Non-pigmented ciliary epithelial cell (primary cell): ENCODE measurements at places on chromosomes 7 and 10.
A peak's percentile ranks its signal among the peaks of the same experiment; 100 is the strongest.

DNA sequence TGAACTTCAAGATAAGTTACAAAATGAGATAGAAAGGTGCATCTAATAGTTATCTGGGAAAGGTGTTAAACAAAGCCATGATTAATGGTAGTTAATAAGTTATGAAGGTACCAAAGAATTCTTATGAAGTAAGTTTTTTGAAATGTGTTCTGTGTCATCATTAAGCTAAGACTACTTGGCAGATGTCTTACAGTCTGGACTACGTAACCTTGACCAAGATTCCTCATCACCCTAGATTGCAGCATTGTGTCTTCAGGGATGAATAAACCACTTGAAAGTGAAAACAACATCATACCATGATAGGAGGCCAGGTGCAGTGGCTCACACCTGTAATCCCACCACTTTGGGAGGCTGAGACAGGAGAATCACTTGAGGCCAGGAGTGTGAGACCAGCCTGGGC, 48.2 kb downstream of the GOT1 start:
- no peak for DNase-seq

GRCh38 chr10:57336341-57336740, 931.4 kb downstream of the IPMK start:
- no peak for DNase-seq

GRCh38 chr10:71923138-71923692, 41.0 kb upstream of the CHST3 start:
- DNase-seq, result no peak

DNA sequence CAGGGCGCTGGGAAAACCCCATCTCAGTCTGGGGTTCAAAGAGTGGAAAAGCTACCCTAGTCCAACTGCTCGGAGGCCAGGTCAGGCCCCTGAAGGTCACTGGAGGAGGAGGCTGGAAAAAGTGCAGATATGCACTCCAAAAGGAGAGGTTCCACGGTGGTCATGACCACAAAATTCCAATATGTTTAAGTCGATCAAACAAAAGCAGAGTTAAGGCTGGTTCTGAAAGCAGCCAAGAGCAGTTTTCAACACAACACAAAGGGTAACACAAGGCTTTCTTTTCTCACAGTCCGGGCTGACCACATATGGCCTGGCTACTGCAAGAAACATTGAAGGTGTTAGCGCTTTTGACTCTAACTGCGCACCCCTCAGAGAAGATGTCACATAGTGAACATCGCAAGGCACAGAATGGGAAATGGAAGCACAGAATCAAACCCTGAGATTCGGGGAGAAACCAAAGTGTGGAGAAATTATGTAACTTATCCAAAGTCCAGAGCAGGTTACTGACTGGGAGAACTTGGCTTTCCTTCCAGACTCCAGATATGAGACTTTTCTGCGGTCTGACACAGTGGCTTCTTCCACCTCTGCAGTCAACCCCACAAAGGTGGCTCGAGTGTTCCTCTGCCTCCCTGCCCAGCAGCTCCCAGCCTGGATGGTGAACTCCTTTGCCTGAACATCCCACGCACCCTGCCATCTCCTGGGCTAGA, 1.3 kb upstream of the GRB10 start:
- no peak for DNase-seq

GRCh38 chr10:98445200-98445812, 1.4 kb downstream of the HPS1 start:
- no peak for DNase-seq

- no peak for DNase-seq
Measured at GRCh38 chr7:138208864-138209263, 132.6 kb downstream of the AKR1D1 start.

GRCh38 chr10:102435133-102435497, 2.7 kb upstream of the CUEDC2 start:
- no peak for DNase-seq

DNA sequence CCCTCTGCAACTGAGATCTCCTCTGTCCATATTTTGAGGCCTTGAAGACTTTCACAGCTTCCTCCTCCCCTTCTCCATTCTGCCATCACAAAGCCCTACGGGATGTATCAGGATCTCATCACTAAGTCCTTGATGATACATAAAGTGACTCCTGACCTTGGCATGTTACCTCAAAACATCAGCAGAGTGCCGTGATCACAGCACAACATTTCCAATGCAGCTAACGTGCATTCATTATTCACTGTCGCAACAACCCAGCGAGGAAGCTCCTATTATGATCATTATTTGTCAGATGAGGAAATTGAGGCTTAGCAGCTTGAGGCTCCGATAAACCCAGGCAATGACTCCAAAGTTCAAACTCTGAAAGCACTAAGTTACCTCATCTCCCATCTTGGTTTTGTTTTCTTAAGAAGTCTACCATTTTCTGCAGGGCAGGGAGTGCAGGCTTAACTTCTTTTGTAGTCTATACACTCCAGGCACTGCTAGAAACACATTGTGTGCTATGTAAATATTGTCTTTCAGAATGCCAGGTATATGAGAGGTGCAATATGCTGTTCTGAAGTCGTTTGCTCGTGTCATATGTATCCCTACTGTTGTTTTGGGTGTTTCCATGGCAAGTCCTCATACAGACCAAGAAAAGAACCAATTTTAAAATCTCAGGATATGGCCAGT, 80.6 kb upstream of the C1QL3 start:
- DNase-seq, result no peak

- no peak for DNase-seq
Measured at GRCh38 chr7:26136831-26137230, 15.2 kb upstream of the NFE2L3 start.

DNA sequence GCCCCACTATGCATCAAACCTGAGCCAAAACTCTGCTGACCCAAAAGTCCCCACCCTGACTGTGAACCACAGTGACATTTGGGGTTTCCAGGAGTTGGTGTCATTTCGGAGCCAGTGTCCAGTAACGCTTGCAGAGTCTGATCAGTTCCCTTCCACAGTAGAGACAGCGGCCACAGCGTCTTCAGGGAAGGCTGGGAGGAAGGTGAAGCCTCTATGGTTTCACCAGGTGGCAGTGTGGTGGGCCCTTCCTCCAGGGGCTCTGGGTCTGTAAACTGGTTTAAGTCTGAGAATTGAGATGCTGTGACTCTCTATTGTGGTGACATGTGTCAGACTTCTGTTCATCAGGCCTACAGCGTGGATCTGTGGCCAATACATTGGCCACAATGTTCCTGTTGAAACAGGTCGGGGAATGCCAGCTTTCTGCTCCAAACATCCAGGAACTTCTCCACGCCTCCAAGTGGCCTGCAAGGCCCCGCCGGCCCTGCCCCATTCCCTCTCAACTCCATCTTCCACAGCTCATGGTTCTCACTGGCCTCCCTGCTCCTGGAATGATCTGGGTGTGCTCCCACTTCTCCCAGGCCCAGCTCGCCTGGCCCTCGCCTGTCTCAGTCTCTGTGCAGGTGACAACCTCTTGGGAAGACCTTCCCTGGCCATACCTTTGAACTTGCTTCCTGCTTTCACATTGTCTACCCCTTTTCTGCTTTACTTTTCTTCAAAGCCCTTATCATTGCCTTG, 124.5 kb upstream of the FAM20C start:
- no peak for DNase-seq

GRCh38 chr10:71031603-71032002, 143.2 kb upstream of the PCBD1 start:
- DNase-seq, result no peak

GRCh38 chr7:85285527-85285926, 98.7 kb upstream of the SEMA3D start:
- no peak for DNase-seq

GRCh38 chr10:114362826-114363355, 41.4 kb downstream of the AFAP1L2 start:
- no peak for DNase-seq

- peak; percentile 89 for DNase-seq
Measured at GRCh38 chr7:47291461-47292081, 290.3 kb downstream of the TNS3 start.

GRCh38 chr7:39667341-39667923, 44.1 kb downstream of the RALA start:
- no peak for DNase-seq

DNA sequence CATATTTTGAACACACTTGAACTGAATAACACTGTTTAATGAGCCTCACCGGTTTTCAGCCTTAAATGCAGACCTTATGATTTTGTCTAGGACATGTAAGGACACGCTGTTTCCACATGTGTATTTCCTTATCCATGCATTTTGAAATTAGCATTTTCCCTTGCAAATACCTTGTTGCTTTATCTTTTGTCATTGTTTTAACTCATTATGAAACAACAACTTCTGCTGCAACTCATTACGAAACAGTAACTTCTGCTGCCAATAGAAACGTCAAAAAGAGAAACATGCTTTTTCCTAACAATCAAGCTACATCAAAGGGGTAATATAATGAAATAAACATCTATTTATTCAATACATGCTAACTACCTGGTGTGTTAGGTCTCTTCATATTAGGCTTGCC, 322.0 kb downstream of the AGMO start:
- no peak for DNase-seq

GRCh38 chr7:33053721-33054120, 8.9 kb downstream of the NT5C3A start:
- no peak for DNase-seq

DNA sequence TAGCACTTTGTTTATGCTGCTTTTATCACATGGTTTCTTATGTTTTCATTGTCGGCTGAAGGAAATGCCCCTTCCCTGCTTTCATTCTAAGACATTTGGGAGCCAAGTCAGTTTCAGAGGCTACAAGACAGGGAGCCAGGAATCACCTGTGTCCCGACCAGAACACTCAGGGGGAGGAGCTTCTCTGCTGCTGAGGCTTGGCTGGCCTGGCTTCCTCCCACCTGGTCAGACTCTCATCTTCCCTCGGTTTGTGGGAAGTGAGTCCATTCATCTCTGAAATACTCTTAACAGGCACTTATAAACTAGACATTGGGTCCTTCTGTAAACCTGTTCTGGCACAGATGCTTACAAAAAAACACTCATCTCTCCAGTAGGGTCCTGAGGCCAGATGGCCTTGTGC, 19.6 kb upstream of the GOLGA7B start:
- DNase-seq, result no peak

DNA sequence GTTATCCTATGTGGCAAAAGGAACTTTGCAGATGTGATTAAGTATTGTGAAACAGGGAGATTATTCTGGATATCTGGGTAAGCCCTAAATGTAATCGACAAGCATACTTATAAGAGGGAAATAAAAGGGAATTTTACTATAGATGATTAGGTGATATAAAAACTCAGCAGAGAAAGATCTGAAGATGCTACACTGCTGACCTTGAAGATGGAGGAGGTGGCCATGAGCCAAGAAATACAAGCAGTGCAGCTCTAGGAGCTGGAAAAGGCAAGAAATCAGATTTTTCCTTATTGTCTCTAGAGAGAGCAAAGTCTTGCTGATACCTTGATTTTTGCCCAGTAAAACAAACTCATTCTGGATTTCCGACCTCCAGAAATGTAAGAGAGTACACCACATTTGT, 67.7 kb downstream of the BRAF start:
- DNase-seq, result no peak

DNA sequence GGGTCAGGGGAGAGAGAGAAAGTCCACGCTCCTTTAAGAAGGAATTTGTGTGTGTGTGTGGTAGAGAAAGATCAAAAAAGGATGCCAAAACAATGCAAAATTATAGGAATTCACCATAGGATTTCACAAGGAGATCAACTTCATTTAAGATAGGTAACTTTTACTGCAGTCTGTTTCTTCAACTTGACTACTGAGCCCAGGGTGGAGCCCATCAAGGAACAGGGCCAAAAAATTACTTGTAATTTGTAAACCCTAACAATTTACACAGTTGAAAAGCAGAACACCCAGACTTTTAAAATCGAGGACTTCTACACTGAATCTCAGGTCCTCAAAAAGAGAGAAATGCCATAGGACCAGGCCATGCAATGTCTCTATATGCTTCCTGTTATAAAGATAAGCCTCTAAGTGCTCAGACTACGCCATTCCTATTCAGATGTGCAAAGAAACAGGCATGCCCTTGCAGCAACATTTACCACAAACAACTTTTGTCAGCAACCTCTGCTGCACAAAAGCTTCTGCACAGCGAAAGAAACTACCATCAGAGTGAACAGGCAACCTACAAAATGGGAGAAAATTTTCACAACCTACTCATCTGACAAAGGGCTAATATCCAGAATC, 10.6 kb upstream of the GIMAP4 start:
- no peak for DNase-seq

- no peak for DNase-seq
Measured at GRCh38 chr10:113927440-113927839, 73.0 kb downstream of the NHLRC2 start.

DNA sequence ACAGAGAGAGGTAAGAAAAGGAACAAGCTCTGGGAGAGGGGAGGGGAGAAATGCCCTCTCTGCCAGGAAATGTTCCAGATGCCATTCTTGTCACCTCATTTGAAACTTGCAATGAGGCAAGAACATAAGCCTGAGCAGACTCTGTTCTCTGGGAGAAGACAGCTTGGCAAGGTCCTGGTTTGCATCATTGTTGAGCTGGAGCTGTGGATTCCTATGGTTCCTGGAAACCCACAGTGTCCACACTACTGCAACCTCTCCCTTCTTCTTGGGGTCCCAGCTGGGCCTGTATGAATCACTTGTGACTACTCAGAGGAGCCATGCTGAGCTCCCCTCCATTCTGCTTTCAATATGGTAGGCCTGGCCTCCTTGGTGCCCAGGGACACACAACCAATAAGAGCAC, 60.8 kb upstream of the HECTD2 start:
- peak; percentile 100 for DNase-seq

DNA sequence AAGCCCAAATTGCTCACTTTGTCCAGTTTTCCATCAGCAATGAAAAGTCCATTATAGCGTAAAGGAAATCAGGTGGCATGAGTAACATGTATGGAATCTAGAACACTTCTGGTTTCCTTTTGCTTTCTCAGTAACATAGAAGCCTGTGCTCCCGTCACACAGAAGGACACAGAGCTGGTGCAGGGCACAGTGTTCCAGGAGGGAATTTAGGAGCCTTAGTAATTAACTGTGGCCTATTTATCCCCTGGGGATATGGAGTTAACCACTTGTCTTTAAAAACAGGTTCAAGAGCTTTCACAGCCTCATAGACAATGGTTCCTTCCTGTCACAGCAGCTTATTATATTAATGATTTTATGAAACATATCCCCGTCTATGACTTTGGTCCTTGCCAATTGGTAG, 189.9 kb downstream of the NEBL start:
- peak; percentile 11 for DNase-seq

DNA sequence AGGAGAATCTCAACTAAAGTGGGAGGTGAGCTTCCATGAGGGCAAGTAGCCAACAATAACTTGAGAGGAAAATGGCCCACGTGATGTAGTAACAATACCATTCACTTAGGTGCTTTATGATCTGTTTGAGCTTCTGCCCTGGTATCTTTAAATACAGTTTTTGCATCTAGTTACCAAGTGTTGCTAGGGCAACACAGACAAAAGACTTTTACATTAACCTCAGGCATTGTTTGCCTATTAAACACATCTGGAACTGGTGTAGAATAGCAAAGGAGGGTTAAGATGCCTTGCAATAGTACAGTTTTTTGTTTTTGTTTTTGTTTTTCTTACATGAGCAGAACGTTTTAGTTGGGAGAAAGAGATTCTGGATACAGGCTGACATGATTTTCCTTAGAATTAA, 97.7 kb upstream of the MTPN start:
- DNase-seq, result no peak

GRCh38 chr7:36103837-36104561, 49.1 kb upstream of the EEPD1 start:
- no peak for DNase-seq
